Nephron progenitor cell (in vitro differentiated cells): ENCODE measurements at places on chromosomes 7 and 10.

GRCh38 chr10:33113466-33113865, 155.4 kb upstream of the ITGB1 start:
- DNase-seq, result no peak

DNA sequence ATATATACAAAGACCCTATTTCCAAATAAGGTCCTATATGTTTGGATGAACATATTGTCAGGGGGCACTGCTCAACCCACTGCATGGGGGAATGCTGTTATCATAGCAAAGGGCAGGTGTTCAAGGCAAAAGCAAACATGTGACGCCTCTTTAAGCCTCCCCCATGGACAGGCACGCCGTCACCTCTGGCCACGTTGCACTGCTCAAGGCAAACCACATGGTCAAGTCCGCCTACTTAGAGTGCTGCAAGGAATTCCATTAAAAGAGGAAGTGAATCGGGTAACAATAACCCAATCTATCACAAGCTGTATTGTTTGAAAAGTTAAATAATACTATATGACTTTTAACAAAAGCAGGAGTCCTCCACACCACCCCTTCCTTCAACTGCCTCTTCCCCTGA, 8.8 kb upstream of the CALD1 start:
- no peak for DNase-seq

DNA sequence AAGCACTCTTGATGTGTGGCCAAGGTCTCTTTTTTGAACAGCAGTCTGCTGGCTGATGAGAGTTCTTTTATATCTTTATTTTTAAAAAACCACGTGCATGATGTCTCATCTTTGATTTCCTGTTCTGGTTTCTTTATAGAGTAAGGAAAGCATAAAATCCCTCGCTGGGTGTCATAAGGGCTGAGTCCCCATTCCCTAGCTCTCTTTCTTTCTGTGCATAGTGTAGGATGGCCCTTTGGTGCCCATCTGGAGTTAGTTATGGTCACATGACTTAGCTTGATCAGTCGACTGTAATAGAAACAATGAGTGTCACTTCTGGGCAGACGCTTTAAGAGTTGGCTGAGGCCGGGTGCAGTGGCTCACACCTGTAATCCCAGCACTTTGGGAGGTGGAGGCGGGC, 38.5 kb downstream of the GHRHR start:
- no peak for DNase-seq

- DNase-seq, result no peak
Observed at GRCh38 chr7:141342621-141343408, 208.4 kb upstream of the AGK start.

DNA sequence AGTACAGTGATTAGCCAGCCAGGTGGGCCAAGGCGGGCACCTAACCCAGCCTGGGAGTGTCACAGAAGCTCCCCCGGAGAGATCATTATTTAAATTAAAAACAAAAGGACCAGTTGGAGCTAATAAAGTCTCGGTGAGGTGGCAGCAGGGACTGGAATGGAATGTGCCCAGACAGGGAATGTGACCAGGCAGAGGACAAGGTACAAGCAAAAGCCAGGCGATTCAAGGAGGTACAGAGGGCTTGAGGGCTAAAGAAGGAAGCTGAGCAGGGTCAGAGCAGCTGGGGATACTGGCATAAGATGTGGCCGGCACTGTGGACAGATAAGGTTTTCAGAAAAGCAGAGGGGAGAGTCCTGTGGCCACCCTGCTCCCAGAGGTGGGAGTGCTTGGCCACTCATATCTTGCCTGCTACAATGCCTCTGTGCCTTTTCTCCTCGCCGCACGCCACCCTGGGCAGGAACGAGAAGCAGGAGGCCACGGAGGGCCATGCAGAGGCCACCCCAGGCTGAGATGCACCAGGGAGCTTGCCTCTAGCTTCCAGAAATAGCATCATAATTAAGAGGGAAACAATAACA, 13.2 kb downstream of the TMEM273 start:
- DNase-seq, result no peak

DNA sequence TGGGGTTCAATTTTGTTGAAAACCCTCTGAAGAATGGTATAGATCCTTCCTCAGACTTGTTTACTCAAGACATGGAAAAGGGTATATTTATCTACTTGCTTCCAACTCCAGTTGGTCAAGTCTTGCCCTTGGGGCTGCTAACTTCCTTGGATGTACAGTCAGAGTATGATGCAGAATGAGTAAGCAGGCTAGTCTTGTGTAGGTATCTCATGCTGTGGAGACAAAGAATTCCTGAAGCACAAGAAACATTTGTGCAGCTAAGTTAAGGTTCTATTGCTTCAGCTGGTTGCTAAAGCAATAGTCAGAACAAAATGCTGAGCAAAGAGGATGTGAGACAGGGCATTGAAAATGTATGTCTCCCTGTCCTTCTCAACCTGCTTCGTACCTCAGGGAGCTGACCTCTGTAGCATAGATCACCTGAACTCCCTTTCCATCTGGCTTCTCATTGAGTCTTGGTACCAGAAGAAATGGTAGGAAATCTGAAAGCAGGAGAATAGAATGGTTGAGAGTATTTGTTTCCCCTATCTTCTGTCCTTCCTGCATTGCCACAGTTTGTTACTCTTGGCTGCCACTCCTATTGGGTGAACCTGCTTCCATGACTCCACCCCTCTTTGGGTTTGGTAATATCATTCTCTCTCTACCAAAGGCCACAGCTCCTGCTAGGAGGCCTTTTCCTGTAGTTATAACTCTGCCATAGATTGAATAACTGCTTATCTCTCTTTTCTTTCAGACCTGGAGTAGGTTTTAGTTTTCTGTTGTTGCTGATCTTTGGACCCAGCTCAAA, 346.0 kb downstream of the PHF14 start:
- no peak for DNase-seq

GRCh38 chr7:158746957-158747356, 42.4 kb upstream of the NCAPG2 start:
- no peak for DNase-seq

DNA sequence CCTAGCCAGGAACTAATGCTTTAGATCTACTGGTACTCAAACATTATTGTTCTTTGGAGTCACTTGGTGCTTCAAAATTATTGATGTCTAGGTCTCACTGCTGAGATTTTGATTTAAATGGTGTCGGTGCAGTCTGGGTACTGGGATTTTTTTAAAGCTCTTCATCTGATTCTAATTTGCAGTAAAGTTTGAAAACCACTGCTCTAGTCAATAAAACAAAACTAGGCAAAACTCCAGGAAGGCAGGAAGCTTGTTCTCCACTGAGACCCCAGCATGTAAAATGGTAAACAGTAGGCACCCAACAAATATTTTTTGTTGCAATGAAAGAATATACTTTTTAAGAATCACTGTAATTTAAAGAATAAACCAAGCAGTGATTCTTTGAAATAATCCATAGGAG, 49.7 kb downstream of the ADD3 start:
- DNase-seq, result no peak

GRCh38 chr10:121437596-121437995, 160.6 kb downstream of the FGFR2 start:
- DNase-seq, result peak; percentile 29

DNA sequence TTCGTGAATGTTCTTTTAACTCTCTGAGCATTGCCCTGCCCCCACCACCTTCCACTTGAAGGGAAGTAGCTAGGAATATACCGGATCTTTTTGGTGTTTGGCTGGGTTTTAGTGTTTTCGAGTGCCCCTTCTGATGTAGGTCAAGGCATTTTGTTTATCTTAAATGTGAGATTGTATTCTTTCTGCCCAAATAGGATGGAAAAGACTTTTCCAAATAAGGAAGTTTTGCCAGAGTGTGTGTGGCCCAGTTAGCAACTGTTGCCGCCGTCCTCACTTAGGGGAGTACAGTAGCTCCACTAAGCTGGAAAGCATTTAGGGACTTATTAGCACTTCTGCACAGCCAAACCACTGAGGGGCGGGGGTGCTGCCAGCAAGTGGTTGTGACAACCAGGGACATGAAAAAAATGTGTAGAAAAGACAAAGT, 29.8 kb upstream of the VCL start:
- DNase-seq, result no peak

DNA sequence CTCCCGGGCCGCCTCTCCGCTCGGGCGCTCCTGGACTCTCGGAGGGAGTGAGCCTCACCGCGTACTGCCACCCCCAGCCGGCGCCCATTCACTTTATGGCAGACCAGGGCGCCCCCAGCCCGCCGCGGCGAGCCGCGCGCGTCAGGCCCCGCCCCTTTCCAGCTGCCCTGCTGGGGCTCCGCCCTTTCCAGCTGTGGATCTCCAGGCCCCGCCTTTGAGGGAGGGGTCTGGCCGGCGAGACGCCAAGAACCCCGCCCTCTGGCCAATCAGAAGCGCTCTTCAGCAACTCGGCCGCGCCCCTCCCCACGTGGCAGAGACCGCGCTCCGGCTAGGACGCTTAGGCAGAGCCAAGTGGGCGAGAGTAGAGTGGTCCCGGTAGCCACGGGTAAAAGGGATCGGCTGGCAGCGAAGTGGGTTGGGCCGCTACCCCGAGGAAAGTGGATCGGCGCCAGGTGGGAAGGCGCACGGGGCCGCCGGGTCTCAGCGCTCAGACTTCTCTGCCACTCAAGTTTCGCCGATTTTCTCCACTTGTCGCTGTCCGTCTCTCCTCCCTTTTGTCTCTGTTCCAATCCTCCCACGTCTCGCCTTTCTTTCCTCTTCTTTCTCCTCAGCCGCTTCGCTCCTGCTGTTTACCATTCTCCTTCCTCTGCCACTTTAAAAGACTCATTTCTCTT, at the start of gene PITX3:
Gene PITX3 (minus strand): TSS at position 69 of the 674 bp plus-strand sequence. CDS start 9,432 bp downstream, outside the sequence.
- DNase-seq, result peak; percentile 97

- no peak for DNase-seq
Observed at GRCh38 chr7:80842022-80842790, 76.6 kb downstream of the SEMA3C start.

DNA sequence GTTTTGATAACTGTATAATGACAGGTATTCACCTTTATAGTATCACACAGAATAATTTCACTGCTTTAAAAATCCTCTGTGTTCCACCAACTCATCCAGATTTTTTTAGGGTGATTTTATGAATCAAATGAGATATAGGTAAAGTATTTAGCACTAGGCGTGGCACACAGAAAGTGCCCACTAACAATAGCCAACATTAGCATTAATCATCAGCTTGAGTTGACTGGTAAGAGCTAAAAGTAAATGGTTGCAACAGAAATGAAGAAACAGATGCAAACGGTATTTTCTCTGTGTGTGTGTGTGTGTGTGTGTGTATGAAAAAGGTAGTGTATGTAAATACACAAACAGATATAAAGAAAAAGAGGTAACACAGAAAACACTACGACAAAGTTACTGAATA, 378.8 kb upstream of the ETV1 start:
- no peak for DNase-seq

DNA sequence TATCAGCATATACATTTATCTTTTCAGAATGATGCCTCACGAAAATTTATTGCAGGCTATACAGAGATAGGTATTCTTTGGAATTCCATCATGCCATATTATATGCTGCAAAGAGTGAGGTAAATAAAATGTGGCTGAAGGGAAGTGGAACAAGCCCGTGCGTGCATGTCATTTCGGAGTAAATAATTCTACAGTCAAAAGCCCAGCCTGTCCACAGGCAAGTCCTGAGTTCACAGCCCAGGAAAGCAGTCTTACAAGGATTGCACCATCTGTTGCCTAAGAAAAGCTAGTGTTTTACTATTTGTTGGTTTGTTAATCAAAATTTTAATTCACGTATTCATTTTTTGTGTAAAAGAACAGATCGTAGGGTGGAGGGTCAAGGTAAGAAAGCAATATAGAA, 292.4 kb upstream of the AKR1E2 start:
- DNase-seq, result no peak

DNA sequence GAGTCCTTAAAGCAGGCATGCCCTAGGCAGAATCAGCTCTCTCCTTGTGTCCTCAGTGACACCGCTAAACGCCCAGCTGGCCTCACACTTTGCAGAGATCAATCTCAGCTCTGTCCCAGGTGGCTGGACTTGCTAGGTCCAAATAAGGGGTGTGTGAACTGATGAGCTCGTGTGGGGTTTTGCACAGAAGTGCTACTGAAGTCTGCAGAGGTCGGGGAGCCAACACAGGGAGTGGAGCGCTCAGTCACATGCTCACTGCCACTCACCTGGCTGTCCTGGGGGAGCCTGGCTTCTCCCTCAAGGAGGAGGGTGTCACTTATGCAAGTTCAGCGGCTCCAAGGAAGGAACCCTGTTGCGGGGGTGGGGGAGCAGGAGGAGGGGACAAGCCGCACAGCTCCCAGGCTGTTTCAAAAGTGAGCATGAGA, 2.0 kb downstream of the ELN start:
- no peak for DNase-seq

- DNase-seq, result no peak
Observed at GRCh38 chr10:63236113-63236935, 103.2 kb downstream of the NRBF2 start.

DNA sequence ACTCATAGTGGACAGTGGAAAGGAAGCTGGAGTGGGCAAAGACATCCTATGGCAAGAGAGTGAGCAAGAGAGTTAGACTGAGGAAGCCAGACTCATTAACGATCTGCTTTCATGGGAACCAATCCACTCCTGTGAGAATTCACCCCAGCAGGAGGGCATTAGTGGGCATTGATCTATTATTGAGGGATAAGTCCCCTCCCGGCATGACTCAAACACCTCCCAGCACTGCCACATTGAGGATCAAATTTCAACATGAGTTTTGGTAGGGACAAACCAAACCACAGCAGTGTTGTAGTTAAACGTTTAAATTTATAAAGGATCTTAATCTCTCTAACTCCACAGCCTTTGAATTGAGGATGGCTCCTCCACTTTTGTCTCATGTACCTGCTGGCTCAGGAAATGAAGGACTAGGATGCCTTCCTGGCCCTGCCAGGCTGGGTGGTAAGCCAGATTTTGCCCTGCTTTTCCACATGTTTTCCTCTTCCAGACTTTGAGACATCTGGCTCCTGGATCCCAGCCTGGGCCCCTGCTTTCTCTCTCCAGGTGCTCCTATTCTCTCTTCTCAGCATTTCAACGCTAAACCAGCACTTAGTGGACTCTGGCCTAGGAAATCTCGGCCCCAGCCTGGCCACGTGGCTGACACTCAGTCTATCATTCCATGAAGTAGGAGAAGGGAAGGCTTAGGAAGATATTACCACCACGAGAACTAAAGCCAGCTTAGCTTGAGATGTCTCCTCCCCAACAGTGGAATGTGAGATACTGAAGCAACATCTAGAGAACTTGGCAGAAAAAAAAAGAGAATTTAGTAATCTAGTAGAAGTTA, 96.5 kb upstream of the PIP4K2A start:
- DNase-seq, result no peak

DNA sequence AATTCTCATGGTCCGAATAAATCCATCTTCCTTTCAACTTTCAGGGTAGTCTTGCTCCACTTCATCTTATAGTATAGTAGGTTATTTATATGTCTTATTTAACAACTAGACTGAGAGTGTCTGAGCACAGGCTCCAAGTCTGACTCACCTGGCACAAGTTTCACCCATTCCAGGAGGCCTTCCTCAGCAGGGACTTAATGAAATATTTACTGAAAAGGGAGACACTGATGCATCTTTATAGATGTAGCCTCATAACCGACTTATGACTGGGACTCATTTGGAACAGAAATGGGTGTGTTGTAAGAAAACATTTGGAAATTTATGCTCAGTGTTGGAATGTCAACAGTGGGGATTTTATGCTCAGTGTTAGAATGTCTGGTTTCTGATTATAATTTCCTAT, 59.9 kb downstream of the CH25H start:
- DNase-seq, result no peak

- DNase-seq, result no peak
Observed at GRCh38 chr10:59331661-59332060, 30.7 kb downstream of the FAM13C start.
